ENCODE measurements at places on chromosomes 16 and 17.

DNA sequence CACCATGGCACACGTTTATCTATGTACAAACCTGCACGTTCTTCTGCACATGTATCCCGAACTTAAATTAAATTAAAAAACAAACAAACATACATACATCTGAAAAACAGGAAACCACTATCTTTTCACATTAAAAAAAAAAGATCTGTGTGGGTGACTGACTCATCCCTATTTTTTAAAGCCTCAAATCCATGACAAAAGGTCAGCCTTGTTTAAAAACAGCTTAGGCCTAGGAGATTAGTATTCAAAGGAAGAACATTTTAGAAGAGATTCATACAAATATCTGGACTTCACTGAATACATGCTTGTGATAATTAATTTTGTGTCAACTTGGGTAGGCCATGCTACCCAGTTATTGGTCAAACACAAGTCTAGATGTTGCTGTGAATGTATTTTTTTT lies 4.7 kb upstream of the PRKAR1A start:
- no peak for DNase-seq

- DNase-seq, result no peak
These were observed 90.3 kb downstream of the ZFHX3 start for GRCh38 chr16:72957303-72958277.

GRCh38 chr17:6643451-6644125 lies 2.7 kb downstream of the TXNDC17 start:
- DNase-seq, result no peak

GRCh38 chr16:86353148-86353547 lies 157.2 kb upstream of the FOXF1 start:
- DNase-seq, result peak; percentile 57

GRCh38 chr16:14198012-14198411 lies 126.9 kb downstream of the MRTFB start:
- DNase-seq, result no peak
